ENCODE measurements at places on chromosomes 6 and 20.

DNA sequence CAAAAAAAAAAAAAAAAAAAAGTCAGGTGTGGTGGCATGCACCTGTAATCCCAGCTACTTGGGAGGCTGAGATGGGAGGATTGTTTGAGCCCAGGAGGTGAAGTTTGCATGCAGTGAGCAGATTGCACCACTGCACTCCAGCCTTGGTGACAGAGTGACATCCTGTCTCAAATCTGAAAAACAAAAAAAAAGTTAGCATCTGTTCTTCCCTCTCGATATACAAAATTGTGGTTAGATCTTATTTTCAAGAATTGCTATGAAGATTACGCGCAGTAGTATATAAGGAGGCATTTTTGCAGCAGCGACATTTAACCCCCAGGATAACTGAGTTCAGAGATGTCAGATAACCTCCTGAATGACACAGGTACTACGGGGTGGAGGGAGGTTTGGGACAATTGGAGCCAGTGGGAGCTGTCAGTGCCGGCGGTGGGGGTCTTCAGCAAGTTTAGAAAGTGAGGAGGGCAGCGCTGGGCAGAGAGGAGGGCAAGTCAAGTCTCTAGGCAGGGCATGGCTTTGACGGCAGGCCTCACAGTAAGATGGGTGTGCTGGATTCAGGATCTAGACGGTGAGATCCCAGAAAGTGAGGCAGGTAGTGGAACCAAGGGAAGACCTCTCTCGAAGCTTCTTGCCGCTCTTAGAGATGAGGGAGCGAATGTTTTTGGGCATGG is 26.2 kb upstream of the MRPS18A start:
- DNase-seq: no peak

GRCh38 chr6:131643855-131644460 is 6.9 kb downstream of the ENPP3 start:
- no peak for DNase-seq

- DNase-seq: no peak
Measured at GRCh38 chr6:104623052-104623690, 236.5 kb downstream of the HACE1 start.

DNA sequence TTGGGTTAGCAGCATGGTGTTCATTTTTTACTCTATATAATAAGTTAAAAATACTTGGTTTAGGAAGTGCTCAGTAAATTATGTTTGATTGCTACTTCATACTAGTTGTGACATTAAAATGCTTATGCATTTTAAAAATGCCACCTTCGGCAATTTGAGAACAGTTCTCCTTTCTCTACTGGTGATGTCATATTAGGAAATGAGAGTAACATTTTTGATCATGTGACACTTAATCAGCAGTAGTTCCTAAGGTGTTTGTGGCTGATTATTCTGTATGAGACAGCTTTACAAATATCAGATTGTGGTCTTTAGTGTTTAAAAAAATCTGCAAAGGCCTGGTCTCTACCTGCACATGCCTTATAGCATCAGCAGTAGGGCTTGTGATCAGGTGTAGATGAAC is 4.4 kb downstream of the GZF1 start:
- no peak for DNase-seq

GRCh38 chr6:54118117-54118516 is 6.9 kb downstream of the MLIP start:
- no peak for DNase-seq

DNA sequence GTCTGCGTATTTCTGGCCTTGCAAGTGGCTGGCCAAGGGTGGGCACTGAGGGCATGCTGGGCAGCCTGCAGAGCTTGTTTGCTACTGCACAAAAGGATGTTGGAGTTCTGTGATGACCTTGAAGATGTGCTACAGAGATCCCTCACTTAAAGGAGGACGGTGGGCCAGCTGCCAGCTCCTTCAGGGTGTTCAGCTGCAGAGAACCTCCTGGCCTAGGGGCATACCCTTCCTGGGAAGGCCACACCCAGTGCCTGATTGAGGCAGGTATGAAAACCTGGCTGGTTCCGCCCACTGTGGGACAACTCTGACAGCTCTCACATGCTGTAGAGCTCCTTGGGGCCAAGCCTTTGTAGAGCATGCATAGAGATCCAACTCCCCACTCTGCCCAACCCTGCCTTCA is 3.0 kb upstream of the KCNK17 start:
- no peak for DNase-seq

DNA sequence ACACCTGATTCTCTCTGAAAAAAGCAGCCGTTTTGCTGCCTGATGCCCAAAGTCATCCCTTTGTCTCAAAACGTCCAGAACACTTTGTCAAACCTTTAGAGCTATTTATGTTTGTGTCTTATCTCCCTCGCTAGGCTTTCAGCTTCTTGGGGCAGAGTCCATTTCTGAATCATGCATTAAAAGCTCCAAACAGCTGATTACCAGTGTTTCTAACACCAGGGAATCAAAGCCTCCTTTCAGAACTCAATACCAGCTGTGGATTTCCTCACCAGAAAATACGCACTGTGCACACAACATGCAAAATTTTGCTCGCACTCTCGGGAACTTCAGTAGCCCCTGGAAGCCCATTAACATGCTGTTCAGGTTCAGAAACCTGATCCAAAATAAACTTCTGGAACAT is 333.3 kb downstream of the HACE1 start:
- DNase-seq: no peak

GRCh38 chr6:26089272-26089671 is 2.0 kb downstream of the HFE start:
- no peak for DNase-seq

All from hypothalamus (tissue), 51 donors.